Endodermal cell (in vitro differentiated cells): ENCODE measurements at places on chromosomes 1 and 21. TPM values are rescaled to one million over a fixed set of nuclear protein-coding genes. Genes with fewer than 3 reads are reported as not detected.

CLCA1 gene
- total RNA-seq, result 0.12 to 0.63 TPM (median 0.60 TPM) in 3 replicates

- peaks cover 24% of the 10 kb centered on the region for H3K4me1 ChIP-seq
- no peak overlapping the region for H3K27ac ChIP-seq
- no peaks in the 10 kb centered on the region for H3K36me3 ChIP-seq
- H3K27me3 ChIP-seq, result no peaks in the 10 kb centered on the region
- peak overlapping the region; percentile 61 for H3K4me3 ChIP-seq
Observed at GRCh38 chr1:205842229-205842628, 7.7 kb downstream of the PM20D1 start.

DNA sequence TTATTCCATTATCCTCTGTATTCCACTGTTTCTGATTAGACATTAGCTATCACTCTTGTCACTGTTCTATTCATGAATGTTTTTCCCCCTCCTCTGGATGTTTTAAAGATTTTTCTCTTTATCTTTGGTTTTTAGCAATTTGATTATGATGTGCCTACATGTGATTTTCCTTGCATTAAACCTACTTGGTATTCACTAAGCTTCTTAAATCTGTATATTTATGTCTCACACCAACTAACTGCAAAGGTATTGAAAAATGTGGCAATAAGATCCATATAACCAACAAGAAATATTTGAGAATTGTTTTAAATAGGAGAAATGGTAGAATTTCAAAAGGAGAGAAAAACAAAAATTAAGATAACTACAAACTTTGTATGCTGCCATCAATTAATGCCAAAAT lies 25.2 kb downstream of the FAF1 start:
- peaks cover 3% of the 10 kb centered on the region for H3K4me1 ChIP-seq
- no peak overlapping the region for H3K27ac ChIP-seq
- no peaks in the 10 kb centered on the region for H3K27me3 ChIP-seq

DNA sequence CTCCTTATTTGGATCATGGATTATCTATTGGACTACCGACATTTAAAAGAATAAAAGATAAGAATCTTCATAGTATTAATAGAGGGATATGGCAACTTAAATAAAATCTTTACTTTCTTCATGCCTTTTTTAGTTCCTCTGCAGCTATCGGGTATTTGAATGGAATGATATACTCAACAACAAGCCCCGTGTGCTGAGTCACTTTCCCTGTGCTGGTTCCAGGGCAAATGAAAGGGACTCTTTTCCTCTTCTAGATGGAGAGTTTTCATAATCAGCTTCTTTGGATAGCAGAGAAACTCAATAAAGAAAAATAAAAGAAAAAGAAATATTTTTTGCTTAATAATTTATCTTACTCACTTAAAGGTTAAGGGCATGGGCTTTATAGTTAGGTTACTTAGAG lies 213.7 kb downstream of the LRRC40 start:
- no peaks in the 10 kb centered on the region for H3K36me3 ChIP-seq
- no peak for DNase-seq

- no peak overlapping the region for H3K4me3 ChIP-seq
- H3K4me1 ChIP-seq, result peaks cover 10% of the 10 kb centered on the region
- H3K36me3 ChIP-seq, result no peaks in the 10 kb centered on the region
- H3K27ac ChIP-seq, result no peak overlapping the region
Observed at GRCh38 chr1:74427681-74428080, 84.7 kb downstream of the LRRC53 start.
